CD8-positive, alpha-beta memory T cell (primary cell): ENCODE measurements at places on chromosomes 3 and 15.

DNA sequence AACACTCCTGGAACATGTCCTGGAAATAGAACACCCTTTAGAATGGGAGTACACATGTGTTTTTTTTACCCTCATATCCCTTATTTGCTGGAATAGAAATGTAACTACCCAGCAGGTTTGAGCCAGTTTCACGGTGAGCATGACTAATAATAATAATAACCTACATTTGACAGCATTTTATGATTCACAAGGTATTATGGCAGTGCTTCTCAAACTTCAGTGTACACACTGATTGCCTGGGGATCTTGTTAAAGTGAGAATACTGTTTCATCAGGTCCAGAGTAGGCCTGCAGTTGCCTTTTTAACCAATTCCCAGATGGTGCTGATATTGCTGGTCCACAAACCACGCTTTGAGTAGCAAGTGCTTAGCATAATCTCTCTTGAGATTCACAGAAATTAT is 63.9 kb downstream of the NFKBIZ start:
- H3K4me1 ChIP-seq, result no peaks in the 10 kb centered on the region
- no peaks in the 10 kb centered on the region for H3K27me3 ChIP-seq
- H3K36me3 ChIP-seq, result no peaks in the 10 kb centered on the region
- DNase-seq, result no peak
- no peak overlapping the region for H3K27ac ChIP-seq
- no peak overlapping the region for H3K4me3 ChIP-seq

- no peak overlapping the region for H3K4me3 ChIP-seq
- H3K4me1 ChIP-seq, result peaks cover 10% of the 10 kb centered on the region
- H3K27me3 ChIP-seq, result no peaks in the 10 kb centered on the region
- no peaks in the 10 kb centered on the region for H3K36me3 ChIP-seq
Observed at GRCh38 chr3:186538779-186539178, 5.4 kb downstream of the CRYGS start.

GRCh38 chr3:189909573-189909972 is 211.1 kb downstream of the P3H2 start:
- H3K36me3 ChIP-seq, result no peaks in the 10 kb centered on the region
- no peaks in the 10 kb centered on the region for H3K4me1 ChIP-seq
- H3K27ac ChIP-seq, result no peak overlapping the region
- H3K27me3 ChIP-seq, result no peaks in the 10 kb centered on the region
- DNase-seq, result no peak
- no peak overlapping the region for H3K4me3 ChIP-seq

DNA sequence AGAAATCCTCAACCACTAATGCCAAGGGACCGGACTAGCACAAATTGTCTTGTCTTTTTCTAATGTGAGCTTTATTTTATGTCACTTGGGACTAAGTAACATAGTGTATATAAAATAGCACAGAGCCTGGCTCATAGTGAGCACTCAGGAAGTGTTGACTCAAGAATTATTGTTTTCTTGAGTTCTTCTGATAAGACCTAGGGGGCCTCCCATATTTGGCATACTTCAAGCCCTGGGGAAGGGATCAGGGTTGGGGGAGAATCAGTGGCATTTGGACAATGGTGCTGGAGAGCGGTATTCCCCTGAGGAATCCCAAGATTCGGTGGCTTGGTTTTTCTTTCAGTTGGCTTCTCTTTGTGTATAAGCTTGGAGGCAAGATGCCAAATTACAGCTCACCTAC is 19.4 kb downstream of the ZNF80 start:
- no peak for DNase-seq
- no peak overlapping the region for H3K4me3 ChIP-seq
- peaks cover 96% of the 10 kb centered on the region for H3K4me1 ChIP-seq
- no peak overlapping the region for H3K27ac ChIP-seq
- no peaks in the 10 kb centered on the region for H3K27me3 ChIP-seq

DNA sequence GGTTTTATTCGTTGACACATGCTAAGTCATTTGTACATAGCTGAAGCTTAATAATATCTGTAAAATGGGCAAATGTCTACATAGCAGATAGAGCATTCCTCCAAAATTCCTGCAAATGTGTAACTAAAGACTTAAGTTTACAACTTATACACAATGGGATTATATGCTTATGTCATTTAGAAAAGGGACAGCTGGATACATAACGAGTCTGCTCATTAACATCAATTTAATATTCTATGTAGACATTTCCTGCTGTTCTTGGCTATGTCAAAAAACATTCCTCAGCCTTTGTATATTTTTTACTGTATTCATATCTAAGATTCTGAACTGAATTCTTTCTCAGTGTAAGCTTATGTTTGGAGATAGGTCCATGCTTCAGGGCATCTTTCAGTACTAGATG is 762.2 kb downstream of the NR2F2 start:
- H3K4me3 ChIP-seq, result no peak overlapping the region
- no peaks in the 10 kb centered on the region for H3K36me3 ChIP-seq
- H3K4me1 ChIP-seq, result no peaks in the 10 kb centered on the region
- DNase-seq, result no peak
- no peak overlapping the region for H3K27ac ChIP-seq

- no peak for DNase-seq
- no peaks in the 10 kb centered on the region for H3K36me3 ChIP-seq
- no peak overlapping the region for H3K4me3 ChIP-seq
- H3K27me3 ChIP-seq, result no peaks in the 10 kb centered on the region
Observed at GRCh38 chr3:179729086-179729485, 76.2 kb downstream of the USP13 start.

- H3K27ac ChIP-seq, result peak overlapping the region; percentile 77
- H3K4me1 ChIP-seq, result peaks cover 19% of the 10 kb centered on the region
- no peak for DNase-seq
- no peaks in the 10 kb centered on the region for H3K27me3 ChIP-seq
- H3K4me3 ChIP-seq, result peak overlapping the region; percentile 53
Observed at GRCh38 chr15:74432271-74432967, 1.3 kb downstream of the SEMA7A start.

GRCh38 chr3:73107676-73108187 is 46.3 kb downstream of the EBLN2 start:
- no peaks in the 10 kb centered on the region for H3K36me3 ChIP-seq
- H3K27ac ChIP-seq, result no peak overlapping the region
- no peak overlapping the region for H3K4me3 ChIP-seq
- H3K27me3 ChIP-seq, result no peaks in the 10 kb centered on the region
- DNase-seq, result no peak

GRCh38 chr3:126680667-126681055 is 23.4 kb upstream of the CHCHD6 start:
- no peak overlapping the region for H3K4me3 ChIP-seq
- H3K36me3 ChIP-seq, result no peaks in the 10 kb centered on the region
- H3K4me1 ChIP-seq, result peaks cover 4% of the 10 kb centered on the region
- no peak for DNase-seq
- H3K27ac ChIP-seq, result no peak overlapping the region

DNA sequence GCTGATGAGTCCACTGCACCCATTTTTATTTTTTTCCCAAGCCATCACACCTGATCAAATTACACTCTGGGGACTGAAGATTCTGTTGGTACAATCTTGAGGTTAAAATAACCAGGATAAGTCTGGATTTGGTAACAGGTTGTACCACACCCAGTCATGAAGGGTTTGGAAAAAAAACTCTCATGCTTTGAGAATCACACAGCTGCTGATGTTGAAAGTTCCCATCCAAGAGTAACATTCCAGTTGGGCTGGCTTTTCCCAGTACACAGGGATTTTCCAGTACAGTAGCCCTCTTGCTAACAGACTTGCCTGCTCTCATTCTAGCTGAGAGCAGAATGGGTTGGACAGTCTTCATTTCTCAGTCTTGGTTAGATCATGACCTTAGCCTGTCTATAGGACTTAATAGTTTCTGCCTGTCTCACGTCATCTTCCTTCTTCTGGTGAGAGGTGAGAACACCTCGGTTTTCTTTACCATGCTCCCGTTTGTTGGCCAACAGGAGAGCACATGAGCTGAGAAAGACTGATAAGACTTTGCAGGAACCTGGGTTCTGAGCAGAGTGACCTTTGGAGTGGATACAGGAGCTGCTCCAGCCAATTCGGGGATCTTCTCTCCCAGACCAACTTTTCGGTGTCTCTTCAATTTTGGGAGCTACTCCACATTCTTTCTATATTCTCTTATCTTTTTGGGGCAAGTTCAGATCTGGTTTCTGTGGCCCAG is 300.1 kb upstream of the LYSMD4 start:
- no peak for DNase-seq
- no peak overlapping the region for H3K4me3 ChIP-seq
- H3K27ac ChIP-seq, result no peak overlapping the region
- no peaks in the 10 kb centered on the region for H3K27me3 ChIP-seq
- H3K36me3 ChIP-seq, result no peaks in the 10 kb centered on the region
- H3K4me1 ChIP-seq, result no peaks in the 10 kb centered on the region

GRCh38 chr3:29410220-29410619 is 129.3 kb downstream of the RBMS3 start:
- H3K27ac ChIP-seq, result no peak overlapping the region
- no peak for DNase-seq
- H3K4me3 ChIP-seq, result no peak overlapping the region

DNA sequence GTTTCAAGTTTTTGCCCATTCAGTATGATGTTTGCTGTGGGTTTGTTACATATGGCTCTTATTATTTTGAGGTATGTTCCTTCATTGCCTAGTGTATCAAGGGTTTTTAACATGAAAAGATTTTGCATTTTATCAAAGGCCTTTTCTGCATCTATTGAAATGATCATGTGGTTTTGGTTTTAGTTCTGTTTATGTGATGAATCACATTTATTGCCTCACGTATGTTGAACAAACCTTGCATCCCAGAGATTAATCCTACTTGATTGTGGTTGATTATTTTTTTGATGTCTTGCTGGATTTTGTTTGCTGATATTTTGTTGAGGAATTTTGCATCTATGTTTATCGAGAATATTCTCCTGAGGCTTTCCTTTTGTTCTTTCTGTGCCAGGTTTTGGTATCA is 39.4 kb downstream of the TMCO5A start:
- H3K27ac ChIP-seq, result no peak overlapping the region
- H3K4me1 ChIP-seq, result no peaks in the 10 kb centered on the region
- H3K4me3 ChIP-seq, result no peak overlapping the region
- no peaks in the 10 kb centered on the region for H3K36me3 ChIP-seq
- no peak for DNase-seq
- no peaks in the 10 kb centered on the region for H3K27me3 ChIP-seq

DNA sequence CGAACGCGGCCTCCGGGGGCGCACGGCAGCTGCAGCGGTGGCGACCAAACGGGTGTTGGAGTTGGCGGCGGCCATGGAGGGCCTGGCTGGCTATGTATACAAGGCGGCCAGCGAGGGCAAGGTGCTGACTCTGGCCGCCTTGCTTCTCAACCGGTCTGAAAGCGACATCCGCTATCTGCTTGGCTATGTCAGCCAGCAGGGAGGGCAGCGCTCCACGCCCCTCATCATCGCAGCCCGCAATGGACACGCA is 725 bp downstream of the FEM1B start:
- DNase-seq, result no peak
- H3K36me3 ChIP-seq, result no peaks in the 10 kb centered on the region

- no peak for DNase-seq
- peaks cover 69% of the 10 kb centered on the region for H3K4me1 ChIP-seq
- no peaks in the 10 kb centered on the region for H3K27me3 ChIP-seq
- peak overlapping the region; percentile 93 for H3K4me3 ChIP-seq
Observed at GRCh38 chr3:16290827-16291196, 25.8 kb downstream of the OXNAD1 start.

DNA sequence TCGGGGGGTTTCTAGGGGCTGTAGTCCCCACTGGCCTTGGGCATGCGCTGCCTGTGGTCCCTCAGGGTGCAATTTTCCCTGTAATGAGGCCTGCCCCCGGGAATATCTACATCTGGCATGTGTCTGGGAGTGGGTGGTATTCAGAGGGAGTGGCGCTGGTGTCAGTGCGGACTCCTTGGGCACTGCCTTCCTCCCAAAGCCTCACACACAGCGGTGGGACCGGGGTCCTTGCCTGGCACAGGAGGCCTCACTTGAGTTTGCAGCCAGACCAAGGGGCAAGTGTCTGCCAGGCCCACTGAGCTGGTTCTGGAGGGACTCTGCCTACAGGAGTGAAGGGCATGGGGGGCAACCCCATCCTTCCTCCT is 53.5 kb upstream of the PCSK6 start:
- no peaks in the 10 kb centered on the region for H3K27me3 ChIP-seq
- H3K36me3 ChIP-seq, result no peaks in the 10 kb centered on the region
- no peak overlapping the region for H3K27ac ChIP-seq
- no peak overlapping the region for H3K4me3 ChIP-seq
- no peak for DNase-seq
- no peaks in the 10 kb centered on the region for H3K4me1 ChIP-seq

- H3K27ac ChIP-seq, result no peak overlapping the region
- no peak overlapping the region for H3K4me3 ChIP-seq
- no peaks in the 10 kb centered on the region for H3K4me1 ChIP-seq
- no peak for DNase-seq
Observed at GRCh38 chr3:72191209-72191960, 406.4 kb upstream of the PROK2 start.

GRCh38 chr15:48868023-48868422 is 9.9 kb upstream of the EID1 start:
- H3K36me3 ChIP-seq, result no peaks in the 10 kb centered on the region
- no peaks in the 10 kb centered on the region for H3K4me1 ChIP-seq
- DNase-seq, result no peak
- H3K4me3 ChIP-seq, result no peak overlapping the region

- no peak overlapping the region for H3K4me3 ChIP-seq
- H3K4me1 ChIP-seq, result no peaks in the 10 kb centered on the region
- H3K27ac ChIP-seq, result no peak overlapping the region
- no peaks in the 10 kb centered on the region for H3K36me3 ChIP-seq
- H3K27me3 ChIP-seq, result no peaks in the 10 kb centered on the region
- DNase-seq, result no peak
Observed at GRCh38 chr3:176587089-176587488, 610.2 kb downstream of the TBL1XR1 start.

DNA sequence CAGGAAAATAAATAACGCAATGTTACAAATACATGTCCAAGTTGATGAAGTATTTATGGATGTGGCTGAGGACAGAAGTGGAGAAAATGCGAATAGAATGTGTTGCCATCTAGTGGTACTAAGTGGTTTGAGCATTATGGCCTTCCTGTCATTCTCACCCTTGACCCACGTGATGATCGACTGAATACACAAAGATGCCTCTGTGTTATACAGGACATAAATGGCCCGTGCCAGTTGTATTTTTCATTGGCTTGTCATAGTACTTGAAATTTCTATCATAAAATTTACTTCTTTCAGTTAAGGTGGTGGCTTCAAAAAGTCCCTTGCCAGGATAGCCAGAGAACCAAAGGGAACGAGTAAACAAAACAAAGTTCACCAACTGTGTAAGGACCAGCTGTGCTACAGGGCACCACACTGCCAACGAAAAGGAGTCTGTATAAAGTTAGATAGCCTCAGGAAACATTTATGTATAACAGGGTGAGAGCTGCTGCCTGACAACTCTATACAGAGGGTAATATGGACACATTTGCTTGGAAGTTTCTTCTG is 103.7 kb downstream of the MYH15 start:
- H3K27ac ChIP-seq, result no peak overlapping the region
- H3K4me1 ChIP-seq, result no peaks in the 10 kb centered on the region
- H3K36me3 ChIP-seq, result no peaks in the 10 kb centered on the region
- no peak overlapping the region for H3K4me3 ChIP-seq

GRCh38 chr3:155270485-155271342 is 22.8 kb downstream of the STRIT1 start:
- H3K4me1 ChIP-seq, result no peaks in the 10 kb centered on the region
- no peaks in the 10 kb centered on the region for H3K36me3 ChIP-seq
- no peaks in the 10 kb centered on the region for H3K27me3 ChIP-seq
- H3K27ac ChIP-seq, result no peak overlapping the region
- H3K4me3 ChIP-seq, result no peak overlapping the region

GRCh38 chr3:131396170-131396569 is 14.6 kb downstream of the NUDT16 start:
- H3K27me3 ChIP-seq, result no peaks in the 10 kb centered on the region
- no peaks in the 10 kb centered on the region for H3K4me1 ChIP-seq
- no peak overlapping the region for H3K4me3 ChIP-seq
- DNase-seq, result no peak
